ENCODE measurements at places on chromosomes 13 and 19.

DNA sequence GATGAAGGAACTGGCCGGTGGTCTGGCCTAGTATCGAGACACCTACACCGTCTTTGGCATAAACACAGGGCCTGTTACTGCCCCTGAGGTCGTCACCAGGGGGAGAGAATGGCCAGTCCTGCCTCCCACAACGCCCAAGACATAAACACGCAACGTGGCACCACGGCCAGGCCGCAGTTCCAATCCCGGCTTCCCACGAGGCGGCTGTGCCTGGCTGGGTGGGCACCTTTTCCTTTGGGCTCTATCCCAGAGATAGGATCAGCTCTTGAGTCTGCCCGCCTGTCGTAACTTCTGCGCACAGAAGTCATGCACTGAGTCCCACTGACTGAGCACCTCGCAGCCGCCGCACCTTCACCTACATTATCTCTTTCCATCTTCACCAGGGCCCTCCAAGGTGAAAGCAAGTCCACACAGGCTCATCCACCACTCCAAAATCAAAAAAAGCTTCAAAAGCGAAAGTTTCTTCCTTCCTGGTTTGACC lies 1.1 kb downstream of the MIER2 start:
- DNase-seq = no peak

DNA sequence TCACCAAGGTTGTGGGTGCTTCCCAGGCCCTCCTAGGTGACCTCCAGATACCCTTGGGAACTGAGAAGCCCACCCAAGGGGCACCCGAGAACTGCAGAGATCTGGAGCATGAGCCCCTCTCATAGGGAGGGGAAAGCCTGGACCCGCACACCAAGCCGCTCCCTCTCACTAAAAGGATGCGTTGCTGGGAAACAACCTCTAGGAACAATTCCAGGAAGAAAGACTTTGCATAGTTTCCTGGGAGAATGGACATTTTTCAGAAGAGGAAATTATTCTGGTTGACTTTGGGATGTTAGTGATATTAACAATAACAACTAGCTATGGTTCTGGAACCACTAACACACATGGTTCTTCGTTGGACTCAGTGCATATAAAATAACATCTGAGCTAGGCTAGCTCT lies 64.6 kb downstream of the SLC7A1 start:
- no peak for DNase-seq

DNA sequence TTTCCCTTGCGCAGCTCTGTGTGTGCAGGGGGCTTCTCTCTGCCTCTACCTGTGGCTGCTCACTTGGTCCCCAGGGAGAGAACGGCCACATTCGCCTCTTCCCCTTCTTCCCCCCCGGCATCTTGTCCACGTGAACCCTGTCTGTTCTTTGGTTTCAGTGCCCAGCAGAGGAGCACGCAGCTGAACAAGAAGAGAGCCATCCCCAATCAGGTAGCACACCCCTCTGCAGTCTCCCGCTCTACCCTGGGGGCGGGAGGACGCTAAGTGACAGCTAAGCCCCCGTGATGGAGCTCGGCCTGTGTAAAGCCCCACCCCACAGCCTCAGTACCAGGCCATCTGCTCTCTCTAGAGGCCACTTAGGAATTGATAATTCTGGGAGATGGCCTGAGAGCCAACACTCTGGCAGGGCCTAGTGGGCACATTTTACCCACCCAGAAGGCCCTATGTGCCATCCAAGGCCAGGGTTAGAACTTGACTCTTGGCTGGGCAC lies 30.2 kb downstream of the TMED1 start:
- no peak for DNase-seq

DNA sequence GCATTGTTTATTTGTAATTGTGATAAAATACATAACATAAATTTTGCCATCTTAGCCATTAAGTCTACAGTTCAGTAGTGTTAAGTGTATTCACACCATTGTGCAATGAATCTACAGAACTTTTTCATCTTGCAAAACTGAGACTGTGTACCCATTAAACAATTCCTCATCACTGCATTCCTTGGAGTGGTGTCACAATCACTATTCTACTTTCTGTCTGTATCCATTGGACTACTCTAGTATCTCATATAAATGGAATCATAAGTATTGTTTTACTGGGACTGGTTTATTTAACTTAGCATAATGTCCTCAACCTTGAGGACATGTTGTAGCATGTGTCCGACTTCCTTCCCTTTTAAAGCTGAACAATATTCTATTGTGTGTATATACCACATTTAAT lies 36.8 kb downstream of the UFM1 start:
- no peak for DNase-seq

- no peak for DNase-seq
These were observed 289.7 kb downstream of the SLITRK6 start for GRCh38 chr13:85509512-85509911.

GRCh38 chr13:48561466-48562235 lies 28.8 kb upstream of the RCBTB2 start:
- DNase-seq = no peak

DNA sequence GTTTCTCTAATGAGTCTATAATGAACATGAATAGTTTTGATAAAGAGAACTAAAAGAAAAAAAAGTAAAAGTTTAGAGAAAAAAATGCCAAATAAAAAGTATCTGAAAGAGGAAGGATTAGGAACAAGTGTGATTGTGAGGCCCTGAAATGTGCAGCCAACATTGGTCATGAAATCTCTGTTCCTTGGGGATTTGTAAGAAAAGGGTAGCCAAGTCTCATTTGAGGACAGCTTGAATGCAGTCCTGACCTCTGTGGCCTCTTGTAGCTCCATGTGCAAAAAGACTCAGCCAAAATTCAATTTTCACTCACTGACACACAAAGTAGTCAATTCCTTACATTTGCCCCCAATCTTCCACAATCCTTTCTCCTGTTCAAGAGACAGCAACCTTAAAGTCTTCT lies 167.9 kb downstream of the KLF12 start:
- no peak for DNase-seq

- no peak for DNase-seq
These were observed 10.1 kb downstream of the NANOS3 start for GRCh38 chr19:13887018-13887436.
